ENCODE measurements at places on chromosomes 1 and 21.
A peak's percentile ranks its signal among the peaks of the same experiment; 100 is the strongest.

- no peak for DNase-seq
Observed at GRCh38 chr1:168786476-168787330, 57.7 kb upstream of the DPT start.

DNA sequence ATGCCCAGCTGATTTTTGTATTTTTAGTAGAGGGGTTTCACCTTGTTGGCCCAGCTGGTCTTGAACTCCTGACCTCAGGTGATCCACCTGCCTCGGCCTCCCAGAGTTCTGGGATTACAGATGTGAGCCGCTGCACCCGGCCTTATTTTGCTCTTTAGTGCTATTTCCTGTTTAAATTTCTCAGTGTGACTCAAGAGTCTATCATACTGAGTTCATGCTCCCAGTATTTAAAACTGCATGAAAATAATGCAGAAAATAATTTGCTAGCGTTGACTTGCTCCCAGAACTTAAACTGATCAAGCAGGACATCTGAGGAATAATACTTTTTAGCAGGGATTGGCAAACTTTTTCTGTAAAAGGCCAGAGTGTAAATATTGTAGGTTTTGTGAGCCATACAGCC lies 86.4 kb upstream of the C1orf21 start:
- DNase-seq: no peak

GRCh38 chr1:58919959-58920321 lies 136.1 kb upstream of the JUN start:
- DNase-seq: no peak

DNA sequence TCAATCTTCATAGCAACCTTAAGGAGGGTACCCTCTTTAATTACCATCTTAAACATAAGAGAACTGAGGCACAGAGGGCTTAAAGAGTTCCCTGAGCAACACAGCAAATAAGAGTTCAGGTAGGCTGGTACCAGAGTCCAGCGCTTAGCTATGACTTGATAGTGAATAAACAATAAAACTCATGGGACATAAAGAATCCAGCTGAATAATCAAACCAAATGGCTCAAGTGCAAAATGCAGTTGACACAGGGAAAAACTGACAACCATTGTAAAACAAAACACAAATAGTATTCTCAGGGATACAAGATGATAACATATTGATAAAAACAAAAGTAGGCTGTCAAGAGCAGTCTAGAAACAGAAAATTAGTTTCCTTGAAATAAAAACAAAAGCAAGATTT lies 176.9 kb upstream of the HMGB4 start:
- no peak for DNase-seq

GRCh38 chr1:29121936-29122681 lies 1.6 kb downstream of the TMEM200B start:
- peak; percentile 93 for DNase-seq

DNA sequence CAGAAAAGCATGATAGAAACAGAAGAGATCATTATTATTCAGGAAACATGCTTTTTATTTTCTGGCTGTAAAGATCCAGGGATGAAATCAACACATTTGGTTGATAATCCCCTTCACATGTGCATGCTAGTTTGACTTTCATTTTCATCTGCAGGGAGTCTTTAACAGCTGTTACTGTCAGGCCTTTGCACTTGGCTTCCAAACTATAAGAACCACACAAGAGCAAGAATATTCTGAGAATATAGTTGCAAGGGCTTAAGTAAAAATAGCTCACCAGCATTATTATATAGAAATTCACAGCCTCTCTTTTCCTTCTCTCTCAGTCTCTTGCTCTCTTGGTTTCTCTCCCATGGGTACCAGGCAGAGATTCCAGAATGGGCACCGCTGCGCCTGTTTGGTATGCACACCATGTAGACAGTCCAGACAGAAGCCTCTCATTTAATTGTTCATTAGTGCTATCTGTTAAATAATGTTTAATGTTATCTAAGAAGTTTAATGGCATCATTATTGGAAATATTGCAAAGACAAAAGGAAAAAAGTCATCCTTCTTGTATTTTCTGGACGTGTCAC lies 622.3 kb upstream of the PLXNA2 start:
- DNase-seq: no peak

DNA sequence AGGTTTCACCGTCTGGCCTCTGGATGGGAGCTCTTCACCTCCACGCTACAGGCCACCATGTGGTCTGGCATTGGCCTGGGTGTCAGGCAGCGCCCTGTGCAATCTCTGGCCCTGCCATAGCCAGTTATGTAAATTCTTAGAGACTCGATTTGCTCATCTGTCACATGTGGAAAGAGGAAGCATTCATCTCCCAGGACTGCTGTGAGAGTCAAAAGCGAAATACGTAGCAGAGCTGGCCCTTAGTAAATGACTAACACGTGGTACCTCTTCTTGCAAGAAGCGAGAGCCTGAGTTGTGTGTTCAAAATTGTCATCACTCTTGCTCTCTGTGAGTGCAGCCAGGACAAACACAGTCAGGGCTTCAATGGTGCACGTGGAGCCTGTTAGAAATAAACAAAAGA lies 159.0 kb upstream of the BACE2 start:
- DNase-seq: no peak

DNA sequence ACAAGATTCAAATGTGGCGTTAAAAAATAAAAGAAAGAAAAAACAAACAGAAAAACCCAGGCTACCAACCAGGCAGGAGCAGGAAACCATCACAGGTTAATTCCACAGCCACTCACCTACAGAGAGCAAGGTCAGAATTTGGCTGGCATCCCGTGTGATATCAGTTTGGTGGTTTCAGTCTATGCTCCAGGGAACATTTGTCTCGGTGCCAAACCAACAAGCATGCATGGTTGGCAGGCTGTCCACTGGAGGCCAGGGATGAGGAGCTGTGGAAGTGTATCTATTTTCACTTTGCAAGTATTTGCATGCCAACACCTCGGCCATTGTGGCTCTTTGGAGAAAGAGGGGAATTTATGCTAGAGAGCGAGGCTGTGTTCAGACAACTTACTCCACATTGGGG lies 53.1 kb upstream of the PROX1 start:
- no peak for DNase-seq

DNA sequence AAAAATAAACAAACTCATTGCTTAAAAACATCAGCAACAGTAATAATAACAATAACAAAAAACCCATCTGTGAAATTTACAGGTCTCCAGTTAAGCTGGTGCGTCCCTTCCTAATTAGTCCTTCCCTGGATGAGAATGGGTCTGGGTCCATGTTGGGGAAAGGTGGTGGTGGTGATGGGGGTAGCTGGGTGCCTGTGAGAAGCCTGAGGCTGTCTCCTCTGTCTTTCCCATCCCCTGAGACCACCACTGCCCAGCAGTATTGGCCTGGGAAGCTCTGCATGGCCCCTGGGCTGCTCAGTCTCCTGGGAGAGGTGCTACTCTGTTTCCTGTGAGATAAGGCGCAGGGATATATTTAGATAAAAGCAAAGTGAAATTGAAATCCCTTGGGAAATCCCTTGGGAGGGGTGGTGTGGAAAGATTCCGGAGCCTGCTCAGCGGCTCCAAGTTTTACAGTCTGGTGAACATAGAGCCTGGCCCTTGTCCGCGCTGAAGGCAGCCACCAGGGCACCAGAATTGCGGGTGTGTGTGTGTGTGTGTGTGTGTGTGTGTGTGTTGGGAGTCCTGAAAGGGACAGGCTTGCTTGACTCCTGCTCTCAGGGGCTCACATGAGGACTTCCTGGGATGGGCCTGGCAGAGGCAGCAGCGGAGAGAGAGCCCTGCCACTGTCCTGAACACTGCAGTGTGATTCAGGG lies 150.2 kb downstream of the FOXD2 start:
- DNase-seq: peak; percentile 53

DNA sequence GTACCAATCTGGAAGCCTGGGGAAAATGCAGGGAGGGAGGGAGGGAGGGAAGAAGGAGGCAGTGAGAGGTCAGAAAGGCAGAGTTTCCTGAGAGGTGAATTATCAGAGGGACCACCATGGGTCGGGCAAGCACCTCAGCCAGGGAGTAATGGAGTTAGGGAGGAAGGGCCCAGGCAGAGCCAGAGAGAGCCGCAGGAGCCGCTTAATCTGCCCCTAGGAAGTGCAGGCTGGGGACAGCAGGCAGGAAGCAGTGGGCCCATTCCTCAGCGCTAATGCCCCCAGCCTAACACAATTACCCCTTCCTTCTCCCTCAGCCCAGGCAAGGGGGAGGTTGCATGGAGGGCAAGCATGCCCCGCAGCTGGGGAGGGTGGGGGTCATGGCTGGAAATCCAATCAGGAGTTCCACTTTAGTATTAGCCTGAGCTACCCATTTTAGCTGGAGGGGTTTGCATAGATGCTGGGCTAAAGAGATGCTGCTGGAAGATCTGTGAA lies 109.0 kb downstream of the TMEM53 start:
- DNase-seq: no peak

DNA sequence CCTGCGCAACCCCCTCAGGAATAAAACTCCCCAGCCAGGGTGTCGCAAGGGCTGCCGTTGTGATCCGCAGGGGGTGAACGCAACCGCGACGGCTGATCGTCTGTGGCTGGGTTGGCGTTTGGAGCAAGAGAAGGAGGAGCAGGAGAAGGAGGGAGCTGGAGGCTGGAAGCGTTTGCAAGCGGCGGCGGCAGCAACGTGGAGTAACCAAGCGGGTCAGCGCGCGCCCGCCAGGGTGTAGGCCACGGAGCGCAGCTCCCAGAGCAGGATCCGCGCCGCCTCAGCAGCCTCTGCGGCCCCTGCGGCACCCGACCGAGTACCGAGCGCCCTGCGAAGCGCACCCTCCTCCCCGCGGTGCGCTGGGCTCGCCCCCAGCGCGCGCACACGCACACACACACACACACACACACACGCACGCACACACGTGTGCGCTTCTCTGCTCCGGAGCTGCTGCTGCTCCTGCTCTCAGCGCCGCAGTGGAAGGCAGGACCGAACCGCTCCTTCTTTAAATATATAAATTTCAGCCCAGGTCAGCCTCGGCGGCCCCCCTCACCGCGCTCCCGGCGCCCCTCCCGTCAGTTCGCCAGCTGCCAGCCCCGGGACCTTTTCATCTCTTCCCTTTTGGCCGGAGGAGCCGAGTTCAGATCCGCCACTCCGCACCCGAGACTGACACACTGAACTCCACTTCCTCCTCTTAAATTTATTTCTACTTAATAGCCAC lies 696 bp downstream of the TGFB2 start:
- peak; percentile 85 for DNase-seq

- no peak for DNase-seq
Observed at GRCh38 chr21:33578214-33578613, 10.3 kb downstream of the DONSON start.

GRCh38 chr1:150999926-151000325 lies 6.8 kb downstream of the MINDY1 start:
- no peak for DNase-seq

GRCh38 chr1:154320882-154321608 lies at the start of gene AQP10:
TSS of gene AQP10 (plus strand) at chr1:154321093. CDS start at chr1:154321156, 63 bp downstream.
- DNase-seq: no peak

GRCh38 chr1:52920791-52921291 lies 699 bp downstream of the ECHDC2 start:
- peak; percentile 78 for DNase-seq

GRCh38 chr1:2151252-2151651 lies 43.3 kb downstream of the FAAP20 start:
- no peak for DNase-seq

GRCh38 chr1:208201229-208201628 lies 43.0 kb downstream of the PLXNA2 start:
- no peak for DNase-seq

All from endodermal cell (in vitro differentiated cells).